Fibroblast of pulmonary artery (primary cell): ENCODE measurements at places on chromosomes 11 and 22.
A peak's percentile ranks its signal among the peaks of the same experiment; 100 is the strongest.

DNA sequence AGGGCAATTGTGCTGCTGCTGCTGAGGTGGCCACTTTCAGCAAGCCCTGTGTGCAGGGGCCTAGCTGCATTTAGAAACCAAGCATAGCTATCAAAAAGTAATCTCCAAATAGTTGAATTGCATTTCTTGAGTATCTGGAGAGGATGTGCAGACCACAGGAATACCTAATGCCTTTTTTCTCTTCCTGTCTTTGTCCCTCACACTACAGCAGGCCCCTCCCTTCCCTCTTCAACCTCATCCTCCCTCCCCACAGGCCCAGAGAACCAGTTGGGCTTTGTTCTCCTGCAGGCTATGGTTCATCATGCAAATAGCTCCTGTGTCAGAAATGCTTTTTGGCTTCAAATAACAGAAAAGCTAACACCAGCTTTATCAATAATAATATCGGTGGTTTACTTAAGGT, 47.7 kb downstream of the DKK3 start:
- DNase-seq = peak; percentile 42

DNA sequence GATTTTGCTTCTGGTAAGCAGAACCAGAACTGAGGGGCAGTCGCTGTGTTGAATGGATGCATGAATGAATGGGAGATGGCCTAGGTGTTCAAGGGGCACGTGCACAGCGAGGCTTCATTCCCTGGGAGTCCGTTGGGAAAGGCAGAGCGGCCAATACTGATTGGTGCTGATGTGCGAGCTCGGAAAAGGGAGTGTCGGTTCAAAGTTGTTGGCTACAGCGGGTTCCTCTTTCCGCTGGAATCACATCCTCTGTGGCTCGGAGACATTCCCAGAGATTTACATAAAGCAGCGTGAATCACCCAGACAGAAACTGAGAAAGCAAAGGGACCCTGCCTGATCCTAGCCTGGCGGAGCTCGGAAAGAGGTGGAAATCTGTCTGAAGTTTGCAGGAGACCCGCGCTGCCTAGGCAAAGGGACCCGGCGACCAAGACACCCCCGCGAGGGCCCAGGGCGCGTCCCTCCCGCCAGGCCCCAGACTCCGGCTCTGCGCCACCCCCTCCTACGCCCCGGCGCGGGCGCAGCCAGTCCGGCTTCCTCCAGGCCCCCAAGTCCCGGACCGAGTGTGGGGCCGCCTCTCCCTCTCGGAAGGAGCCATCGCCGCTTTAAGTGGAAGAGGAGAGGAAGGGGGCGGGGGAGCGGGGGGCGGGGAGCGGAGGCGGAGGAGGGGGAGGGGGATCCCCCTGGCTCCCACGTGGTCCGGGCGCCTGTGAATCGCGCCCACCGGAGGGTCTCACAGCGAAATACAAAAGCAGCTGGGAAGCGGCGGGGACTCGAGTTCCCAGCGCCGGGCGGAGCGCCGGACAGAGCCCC, at the start of gene FJX1:
TSS of gene FJX1 (plus strand) at position 774 of the 810 bp plus-strand sequence. CDS start 177 bp downstream, outside the sequence.
- peak; percentile 93 for DNase-seq

DNA sequence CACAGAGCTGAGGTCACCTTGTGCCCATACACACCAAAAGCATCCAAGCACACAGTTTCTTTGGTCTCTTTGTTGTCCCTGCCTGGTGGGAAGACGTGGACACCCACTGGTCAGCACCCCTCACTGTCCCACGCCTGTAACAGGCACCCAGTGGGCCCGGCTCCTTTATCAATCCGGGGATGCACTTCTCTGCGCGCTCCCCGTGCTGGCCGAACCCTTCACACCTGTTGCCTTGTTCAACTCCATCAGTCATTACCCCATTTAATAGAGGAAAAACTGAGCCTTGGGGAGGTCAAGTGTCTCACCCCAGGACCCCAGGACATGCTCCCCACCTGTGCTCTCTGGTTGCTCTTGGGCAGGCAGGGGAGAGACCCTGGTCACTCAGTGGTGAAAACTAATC, 49.7 kb upstream of the FGF3 start:
- no peak for DNase-seq

DNA sequence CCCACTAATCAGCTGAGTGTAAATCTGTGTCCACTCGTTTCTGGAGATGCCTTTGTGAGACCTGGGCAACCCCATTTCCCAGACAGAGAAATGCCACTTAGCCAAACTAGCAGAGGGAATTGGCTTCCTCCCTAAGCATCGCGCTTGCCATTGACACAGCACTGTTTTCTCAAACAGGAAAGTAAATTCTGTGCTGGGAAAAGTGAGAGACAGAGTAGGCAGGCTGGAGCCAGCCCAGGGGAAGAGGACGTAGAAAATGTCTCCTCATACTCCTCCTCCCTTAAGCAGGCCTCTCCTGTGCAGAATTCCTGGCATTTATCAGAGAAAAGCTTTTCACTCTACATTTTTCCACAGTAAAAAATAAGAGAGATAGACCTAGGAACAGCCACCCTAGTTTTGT, 99.1 kb upstream of the AMOTL1 start:
- DNase-seq = no peak

GRCh38 chr22:46755525-46755924, 6.9 kb upstream of the TBC1D22A start:
- no peak for DNase-seq

GRCh38 chr11:73152086-73152853, 10.2 kb upstream of the FCHSD2 start:
- no peak for DNase-seq

GRCh38 chr22:44931077-44931540, 78.7 kb downstream of the PHF21B start:
- DNase-seq = peak; percentile 8

GRCh38 chr11:78318321-78319114, 99.1 kb downstream of the GAB2 start:
- DNase-seq = peak; percentile 26
